Activated CD4-positive, alpha-beta T cell treated with anti-CD3 and anti-CD28 coated beads for 48 hours (primary cell): ENCODE measurements at places on chromosomes 1 and 21.

- peak; percentile 75 for DNase-seq
Measured at GRCh38 chr1:12434174-12434573, 183.8 kb downstream of the DHRS3 start.

- DNase-seq: no peak
Measured at GRCh38 chr1:16189921-16190621, 22.4 kb downstream of the ARHGEF19 start.

GRCh38 chr1:164673584-164674214, 114.7 kb downstream of the PBX1 start:
- DNase-seq: no peak

DNA sequence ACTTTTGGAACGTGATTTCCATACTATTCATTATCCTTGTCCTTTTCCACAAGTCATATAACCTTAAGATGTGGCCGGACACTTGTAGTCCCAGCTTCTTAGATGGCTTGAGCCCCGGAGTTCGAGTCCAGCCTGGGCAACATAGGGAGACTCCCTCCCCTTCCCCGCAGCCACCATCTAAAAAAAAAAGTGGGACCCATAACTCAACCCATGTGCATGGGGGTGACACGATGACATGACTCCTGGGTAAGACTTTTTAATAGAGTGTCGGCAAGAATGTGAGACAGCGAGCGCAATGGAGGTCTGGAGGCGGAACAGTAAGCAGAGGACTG, 25.7 kb downstream of the MIA3 start:
- DNase-seq: no peak
